ENCODE measurements at places on chromosomes 12 and 14. TPM values are rescaled to one million over a fixed set of nuclear protein-coding genes. Genes with fewer than 3 reads are reported as not detected.

The ADAMTS20 gene
- polyA plus RNA-seq: not detected

The AQP2 gene
- not detected for polyA plus RNA-seq

The ATF7IP gene
- polyA plus RNA-seq: 126 TPM

The IRAK3 gene
- not detected for polyA plus RNA-seq

The DHRS1 gene
- polyA plus RNA-seq: 27.3 TPM

The SOX5 gene
- polyA plus RNA-seq: 11.0 TPM

The AKAP3 gene
- 2.7 TPM for polyA plus RNA-seq

The DDX47 gene
- polyA plus RNA-seq: 69.0 TPM

The TOGARAM1 gene
- 11.0 TPM for polyA plus RNA-seq

The SPTB gene
- polyA plus RNA-seq: 0.06 TPM

The TROAP gene
- not detected for polyA plus RNA-seq

The CCDC177 gene
- not detected for polyA plus RNA-seq

The CD163 gene
- 0.24 TPM for polyA plus RNA-seq

The UBE2N gene
- polyA plus RNA-seq: 245 TPM

The LRRC9 gene
- polyA plus RNA-seq: not detected

The GPR137C gene
- polyA plus RNA-seq: not detected

The NANOG gene
- polyA plus RNA-seq: not detected

The TEAD4 gene
- not detected for polyA plus RNA-seq

The RD3L gene
- polyA plus RNA-seq: not detected

The SLC24A4 gene
- polyA plus RNA-seq: not detected

The HRK gene
- 3.7 TPM for polyA plus RNA-seq

The SIRT4 gene
- polyA plus RNA-seq: 0.74 TPM

The RTL1 gene
- polyA plus RNA-seq: not detected

The ACTN1 gene
- polyA plus RNA-seq: 4.2 TPM

The TBX5 gene
- not detected for polyA plus RNA-seq

The ZC3H10 gene
- polyA plus RNA-seq: 2.9 TPM

The RPL10L gene
- polyA plus RNA-seq: not detected

The HCAR3 gene
- polyA plus RNA-seq: not detected

The DRAM1 gene
- polyA plus RNA-seq: 7.4 TPM
